ENCODE measurements at places on chromosomes 7 and 10.
A peak's percentile ranks its signal among the peaks of the same experiment; 100 is the strongest.

- no peak for DNase-seq
These were observed 10.6 kb downstream of the VIM start for GRCh38 chr10:17238445-17239291.

DNA sequence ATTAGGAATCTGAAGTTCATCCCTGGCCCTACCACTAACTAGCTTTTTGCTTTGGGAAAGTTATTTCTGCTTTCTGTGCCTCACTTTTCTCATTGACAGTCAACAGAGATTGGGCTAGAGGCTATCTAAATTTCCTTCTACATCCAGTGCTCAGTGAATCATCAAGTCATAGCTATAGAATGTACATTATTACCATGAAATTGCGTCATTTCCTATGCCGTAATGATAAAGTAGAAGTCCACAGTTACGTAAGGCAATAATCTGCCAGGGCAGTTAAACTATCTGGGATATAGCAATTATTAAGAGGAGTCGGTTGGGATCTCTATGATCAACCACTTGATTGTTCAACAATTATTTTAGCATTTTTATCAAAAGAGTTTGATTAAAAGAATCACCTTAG lies 64.4 kb downstream of the ITGB8 start:
- no peak for DNase-seq

DNA sequence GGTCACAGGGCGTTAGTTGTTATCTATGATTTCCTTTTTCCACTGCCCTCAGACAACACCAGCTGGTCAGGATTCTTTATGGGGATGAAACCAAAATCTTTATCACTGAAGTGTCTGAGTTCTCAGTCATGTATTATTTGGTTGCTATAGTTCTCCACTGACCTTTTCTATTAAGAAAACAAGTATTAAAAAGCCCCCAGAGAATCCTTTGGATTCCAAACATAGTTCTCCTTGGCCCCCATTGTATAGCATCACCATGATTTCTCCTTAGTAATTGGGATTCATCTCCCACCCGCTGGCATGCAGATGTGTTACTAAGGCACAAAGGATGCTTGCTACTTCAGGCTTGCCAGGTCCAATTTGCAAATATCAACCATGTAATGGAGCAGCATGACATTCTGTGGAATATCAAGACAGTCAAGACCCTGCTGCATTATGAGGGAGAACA lies 94.3 kb downstream of the IQUB start:
- no peak for DNase-seq

DNA sequence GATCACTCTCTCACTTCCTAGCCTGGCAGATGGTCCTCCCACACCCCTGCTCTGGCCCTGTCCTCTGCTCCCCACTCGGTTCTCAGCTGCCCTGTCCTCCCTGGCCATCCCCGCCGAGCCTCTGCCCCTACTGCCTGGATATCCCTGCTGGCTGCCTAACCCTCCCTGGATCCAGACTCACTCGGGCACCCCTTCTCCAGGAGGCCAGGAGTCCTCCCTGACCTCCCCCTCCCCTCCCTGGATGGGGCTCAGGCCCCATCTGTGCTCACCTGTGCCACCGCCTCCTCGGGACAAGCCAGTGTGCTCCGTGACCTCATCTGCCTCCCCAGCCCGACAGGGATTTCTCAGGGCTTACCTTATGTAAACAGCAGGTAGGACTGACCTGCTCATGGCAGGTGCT lies 406.1 kb downstream of the TCERG1L start:
- DNase-seq: no peak

GRCh38 chr7:21777921-21778320 lies 167.8 kb downstream of the CDCA7L start:
- no peak for DNase-seq

DNA sequence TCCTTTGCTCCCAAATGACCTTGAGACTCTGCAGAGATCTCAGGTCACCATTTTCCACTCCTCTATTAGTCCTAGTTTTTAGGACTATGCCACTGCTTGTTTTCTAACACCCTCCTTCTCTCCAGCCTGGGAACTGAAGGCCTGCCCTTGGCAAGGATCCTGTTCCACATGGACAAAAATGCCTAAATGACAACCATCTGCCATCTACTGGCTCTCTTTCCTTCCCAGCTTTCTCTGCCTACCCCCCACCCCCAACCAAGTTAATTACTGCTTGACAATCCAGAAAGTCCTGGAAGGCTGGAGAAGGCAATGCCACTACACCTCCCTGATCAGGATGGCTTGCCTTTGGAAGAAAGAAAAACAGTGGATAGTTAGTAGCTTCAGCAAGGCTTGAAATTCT lies 44.8 kb upstream of the SP8 start:
- no peak for DNase-seq

DNA sequence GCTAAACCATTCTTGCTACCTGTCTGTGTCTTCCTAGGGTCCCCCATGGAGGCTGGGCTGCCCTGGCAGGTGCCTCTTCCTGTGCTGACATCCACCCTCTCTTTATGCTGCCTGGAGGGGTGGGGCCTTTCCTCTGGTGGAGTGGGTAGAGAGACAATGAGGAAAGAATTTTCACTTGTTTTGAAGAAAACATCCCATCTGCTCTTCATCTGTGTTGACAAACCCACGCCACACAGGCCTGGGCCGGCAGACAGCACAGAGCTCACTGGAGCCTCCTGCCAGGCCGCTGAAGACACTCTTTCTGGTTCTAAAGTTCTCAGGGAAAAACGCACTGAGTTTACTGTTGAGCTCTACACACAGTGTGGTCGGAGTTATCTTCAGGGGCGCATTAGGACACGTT lies 328.2 kb downstream of the GLRX3 start:
- no peak for DNase-seq

- DNase-seq: no peak
These were observed 14.5 kb downstream of the VWDE start for GRCh38 chr7:12389089-12389700.

GRCh38 chr10:116190883-116191282 lies 82.1 kb downstream of the GFRA1 start:
- no peak for DNase-seq

DNA sequence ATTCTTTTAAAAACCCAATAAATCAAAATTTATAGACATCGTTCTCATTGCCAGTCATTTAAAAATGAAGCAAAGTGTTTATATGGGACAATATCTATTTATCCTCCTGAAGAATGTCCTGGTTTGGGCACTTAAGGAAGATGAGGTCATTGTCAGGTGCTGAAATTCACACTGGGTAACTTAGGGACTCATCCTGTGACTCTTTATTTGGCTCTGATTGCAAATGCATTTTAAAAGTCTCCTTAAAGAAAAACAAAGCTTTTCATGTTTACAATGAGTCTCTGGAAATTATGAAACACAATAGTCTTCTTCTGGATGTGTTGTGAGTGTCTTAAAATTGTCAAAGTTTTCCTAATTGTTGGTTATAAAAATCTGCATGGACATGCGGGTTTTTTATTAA lies 69.5 kb upstream of the GPR158 start:
- DNase-seq: no peak

DNA sequence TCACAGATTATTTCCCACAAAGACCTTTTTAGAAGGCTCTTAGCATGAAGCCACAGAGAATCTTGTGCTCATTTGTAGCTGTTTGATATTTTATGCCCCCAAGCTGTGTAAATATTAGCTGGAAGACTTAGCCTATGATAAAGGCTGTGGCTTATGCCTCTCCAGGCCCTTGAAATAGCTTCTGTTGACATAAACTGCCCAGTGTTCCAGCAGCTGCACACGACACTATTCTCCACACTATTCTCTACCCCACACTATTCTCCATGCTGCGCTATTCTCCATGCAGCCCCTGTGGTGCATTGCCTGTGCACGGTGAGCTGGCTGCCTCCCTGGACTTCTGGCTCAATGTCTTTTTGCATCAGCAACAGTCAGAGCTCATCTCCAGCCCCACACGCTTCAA lies 13.1 kb downstream of the DDC start:
- peak; percentile 92 for DNase-seq

DNA sequence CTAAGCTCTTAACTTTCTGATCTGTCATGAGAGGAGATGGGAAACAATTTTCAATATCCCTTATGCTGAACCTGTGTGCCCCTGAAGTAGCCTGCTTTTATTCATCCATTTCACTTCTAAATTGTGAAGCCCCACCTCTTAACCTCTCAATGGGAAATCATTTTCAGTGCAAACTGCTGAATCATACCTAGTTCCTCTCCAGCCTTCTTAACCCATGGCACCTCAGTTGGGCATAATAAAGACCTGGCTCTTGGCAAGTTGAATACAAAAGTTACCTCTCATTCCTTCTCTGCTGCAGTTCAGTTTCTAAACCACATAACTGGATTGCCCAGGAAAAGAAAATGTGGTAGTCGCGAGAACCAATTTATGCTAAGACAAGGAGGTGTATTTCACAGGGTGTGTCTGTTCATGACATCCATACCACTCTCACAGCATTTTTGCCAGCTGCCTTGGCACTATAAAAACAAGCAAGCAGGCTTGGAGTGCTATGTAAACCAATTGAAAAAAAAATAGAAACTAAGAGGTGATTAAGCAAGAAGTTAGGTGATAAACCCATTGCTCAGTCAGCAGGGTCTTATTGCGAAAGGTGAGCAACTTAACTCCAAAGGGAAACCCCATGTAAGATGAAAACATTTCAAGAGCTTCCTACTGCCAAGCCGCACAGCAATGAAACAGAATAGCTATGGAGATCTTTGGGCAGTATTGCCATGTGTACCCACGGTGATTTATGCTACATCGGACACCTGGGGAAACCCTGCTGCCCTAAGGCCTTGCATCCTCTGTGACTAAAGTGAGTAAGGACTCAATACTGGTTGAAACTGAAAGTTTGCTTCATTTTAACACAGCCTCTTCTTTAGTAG lies 57.0 kb upstream of the DKK1 start:
- DNase-seq: no peak

DNA sequence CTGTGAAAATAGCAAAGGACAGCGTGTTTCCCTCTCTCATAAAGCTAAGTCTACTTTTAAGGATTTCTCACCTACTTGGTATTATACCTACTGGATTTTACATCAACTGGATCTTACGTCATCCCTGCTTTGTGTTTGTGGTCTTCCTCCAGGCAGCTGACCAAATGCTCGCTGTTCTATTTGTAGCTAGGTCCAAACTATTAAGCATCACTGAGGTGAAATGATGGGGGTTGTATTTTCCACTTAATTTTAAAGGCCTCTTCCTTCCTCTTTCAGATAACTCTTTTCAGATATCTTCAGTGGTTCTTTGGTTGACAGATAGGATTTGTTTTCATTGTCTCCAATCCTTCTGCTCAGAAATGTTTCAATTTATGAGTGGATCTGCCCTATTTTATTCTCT lies 169.7 kb downstream of the RNLS start:
- no peak for DNase-seq

GRCh38 chr10:59435707-59436106 lies 73.4 kb upstream of the FAM13C start:
- DNase-seq: no peak

DNA sequence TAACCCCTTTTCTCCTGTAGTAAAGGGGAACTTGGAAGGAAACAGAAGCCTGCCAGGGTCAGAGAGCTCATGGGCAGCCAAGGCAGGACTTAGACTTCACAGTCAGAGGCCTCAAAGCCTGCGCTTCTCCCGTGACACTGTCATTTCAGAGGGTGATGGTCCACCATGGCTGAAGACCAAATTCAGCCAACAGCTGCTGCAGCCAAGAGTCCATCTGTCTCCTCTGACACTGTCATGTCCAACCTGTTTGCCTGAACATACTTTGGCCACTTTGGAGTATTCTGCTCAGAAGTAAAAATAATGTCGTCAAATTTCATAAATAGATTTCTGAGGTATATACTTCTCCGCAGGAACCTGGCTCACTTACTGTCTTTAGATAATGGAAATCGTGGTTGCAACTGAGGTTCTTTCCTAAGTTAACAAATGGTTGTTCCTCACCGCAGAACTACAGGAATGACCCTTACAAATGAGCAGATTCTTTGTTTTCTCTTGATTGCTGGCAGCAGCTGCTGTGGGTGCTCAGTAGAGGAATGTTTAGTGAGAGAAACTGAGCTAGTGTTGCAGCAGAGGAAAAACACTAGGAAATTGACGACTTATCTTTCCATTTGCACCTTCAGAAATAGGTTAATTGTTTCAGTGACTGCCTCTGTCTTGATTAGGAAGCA lies 626.5 kb downstream of the SDK1 start:
- no peak for DNase-seq

GRCh38 chr7:110718503-110719205 lies 372.3 kb upstream of the LRRN3 start:
- DNase-seq: no peak

- no peak for DNase-seq
These were observed 212.7 kb upstream of the ZNF804B start for GRCh38 chr7:88546808-88547207.

- no peak for DNase-seq
These were observed 87.4 kb upstream of the FAM20C start for GRCh38 chr7:105002-105401.

- no peak for DNase-seq
These were observed 71.5 kb upstream of the NANOS1 start for GRCh38 chr10:118957966-118958365.

DNA sequence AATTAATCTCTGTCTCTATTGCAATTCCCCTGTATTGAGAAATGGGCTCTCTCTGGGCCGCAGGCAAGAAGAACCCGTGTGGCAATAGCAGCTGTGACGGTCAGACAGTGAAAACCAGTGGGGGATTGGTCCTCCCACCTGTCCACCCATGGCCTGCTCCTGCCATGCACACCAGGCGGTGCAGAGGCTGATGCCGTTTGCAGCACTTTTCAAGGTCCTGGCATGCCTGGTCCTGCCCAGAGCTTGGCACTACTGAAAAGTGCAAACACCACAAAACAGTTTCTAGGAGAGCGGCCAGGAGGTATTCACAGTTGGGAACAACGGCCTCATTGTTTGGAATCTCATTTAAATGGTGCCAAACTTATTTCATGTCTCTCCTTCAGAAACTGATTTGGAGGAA lies 41.5 kb downstream of the PSPH start:
- DNase-seq: peak; percentile 82

DNA sequence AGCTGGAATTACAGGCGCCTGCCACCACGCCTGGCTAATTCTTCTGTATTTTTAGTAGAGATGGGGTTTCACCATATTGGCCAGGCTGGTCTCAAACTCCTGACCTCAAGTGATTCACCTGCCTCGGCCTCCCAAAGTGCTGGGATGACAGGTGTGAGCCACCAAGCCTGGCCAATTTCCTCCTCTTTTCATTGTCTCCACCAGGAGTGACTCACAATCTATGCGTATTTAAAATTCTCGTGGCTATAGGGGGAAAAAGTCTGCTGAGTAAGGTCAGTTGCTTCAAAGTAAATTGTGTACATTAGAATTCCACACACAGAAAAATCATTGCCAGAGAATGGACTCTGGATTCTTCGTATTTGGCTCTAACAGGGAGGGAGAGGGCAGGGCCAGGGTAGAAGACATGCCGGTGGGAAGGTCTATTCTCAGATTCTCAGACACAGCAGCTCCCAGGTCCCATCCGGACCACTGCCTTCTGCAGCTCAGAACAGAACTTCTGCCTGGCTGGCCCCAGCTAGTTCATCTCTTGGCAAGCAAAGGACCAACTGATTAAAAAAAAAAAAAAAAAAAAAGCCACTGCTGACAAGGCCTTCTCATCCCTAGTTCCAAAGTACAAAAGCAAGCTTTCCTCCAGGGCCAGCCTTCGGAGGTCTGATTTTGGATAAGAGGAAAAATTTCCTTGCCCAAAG lies 22.2 kb downstream of the PSPH start:
- DNase-seq: no peak

All from NCI-H1105 (cell line).